ENCODE measurements at places on chromosomes 7 and 10.

- DNase-seq: no peak
Observed at GRCh38 chr7:304574-305409, 14.8 kb downstream of the FOXL3 start.

- no peak for DNase-seq
Observed at GRCh38 chr7:140541513-140542227, 62.4 kb upstream of the MKRN1 start.

- DNase-seq: no peak
Observed at GRCh38 chr7:6205971-6206660, 66.3 kb downstream of the CYTH3 start.

DNA sequence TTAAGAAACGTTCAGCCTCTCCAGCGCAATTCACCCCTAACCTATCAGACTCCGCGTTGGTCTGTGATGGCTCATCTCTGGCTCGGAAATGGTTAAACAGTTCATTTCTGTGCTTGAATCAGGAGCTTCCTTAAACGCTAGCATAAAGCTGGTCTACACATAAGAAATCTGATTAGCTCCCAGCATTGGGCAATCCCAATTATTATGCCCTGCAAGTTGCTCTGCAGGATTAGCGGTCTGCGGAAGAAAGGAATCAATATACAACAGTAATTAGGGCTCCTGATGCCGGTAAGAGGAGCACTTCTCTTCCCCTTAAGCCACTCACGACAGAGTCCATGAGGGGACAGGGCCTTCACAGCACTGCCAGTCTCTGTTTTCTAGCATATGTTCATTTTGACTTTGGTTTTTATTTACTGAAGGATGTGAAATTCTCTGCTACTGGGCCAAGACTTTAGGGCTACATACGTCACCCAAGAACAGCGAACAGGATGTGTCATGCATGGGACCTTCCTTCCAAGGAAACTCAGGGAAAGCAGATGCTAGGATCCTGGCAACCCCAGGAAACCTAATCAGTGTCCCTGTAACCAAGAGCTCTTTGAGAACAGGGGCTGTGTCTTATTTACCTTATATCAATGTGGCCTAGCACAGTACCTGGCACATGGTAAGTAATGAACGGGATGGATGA lies 324.4 kb downstream of the KCNMA1 start:
- no peak for DNase-seq

DNA sequence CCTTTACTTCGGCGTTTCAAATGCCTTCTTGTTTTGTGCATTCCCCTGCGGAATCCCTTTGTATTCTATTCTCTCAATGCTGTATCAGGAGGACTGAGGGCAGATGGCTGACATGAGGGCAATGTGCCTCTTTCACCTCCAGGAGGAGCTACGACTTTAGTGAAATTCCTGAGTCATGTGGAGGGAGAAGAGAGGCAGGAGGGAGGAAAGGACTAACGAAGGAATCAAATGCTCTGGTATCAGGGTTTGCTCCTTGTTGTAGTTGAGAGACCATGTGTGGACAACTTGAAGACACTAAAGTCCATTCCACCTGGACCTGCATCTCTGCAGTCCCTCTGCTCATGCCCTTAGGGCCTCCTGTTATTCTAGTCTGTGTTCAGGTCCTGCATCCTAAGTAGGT lies 40.2 kb upstream of the PRSS58 start:
- DNase-seq: no peak

- DNase-seq: no peak
Observed at GRCh38 chr10:72567889-72568640, 57.8 kb downstream of the MICU1 start.

DNA sequence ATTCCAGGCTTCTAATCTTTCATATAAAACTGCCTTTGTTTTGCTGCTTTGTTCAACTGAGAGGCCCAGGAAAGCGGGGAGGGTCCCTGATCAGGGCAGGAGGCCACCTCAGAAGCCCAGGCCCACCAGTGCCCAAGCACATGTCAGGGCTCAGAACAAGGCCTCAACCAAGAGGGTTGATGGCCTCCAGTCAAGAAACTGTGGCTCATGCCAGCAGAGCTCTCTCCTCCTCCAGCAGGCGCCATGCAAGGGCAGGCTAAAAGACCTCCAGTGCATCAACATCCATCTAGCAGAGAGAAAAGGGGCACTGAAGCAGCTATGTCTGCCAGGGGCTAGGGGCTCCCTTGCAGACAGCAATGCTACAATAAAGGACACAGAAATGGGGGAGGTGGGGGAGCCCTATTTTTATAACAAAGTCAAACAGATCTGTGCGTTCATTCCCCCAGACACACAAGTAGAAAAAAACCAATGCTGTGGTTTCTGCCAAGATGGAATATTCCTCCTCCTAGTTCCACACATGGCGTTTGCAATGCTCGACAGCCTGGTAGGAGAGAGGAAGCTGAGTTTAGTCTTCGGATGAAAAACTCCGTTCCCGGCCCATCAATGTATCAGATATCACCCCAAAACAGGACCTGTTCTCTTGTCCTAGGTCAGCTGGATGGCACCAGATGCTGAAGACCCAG lies 34.0 kb downstream of the PSAP start:
- no peak for DNase-seq

GRCh38 chr10:114504769-114505579 lies 100.7 kb upstream of the AFAP1L2 start:
- DNase-seq: no peak

- no peak for DNase-seq
Observed at GRCh38 chr10:122277526-122278136, 6.5 kb downstream of the BTBD16 start.

DNA sequence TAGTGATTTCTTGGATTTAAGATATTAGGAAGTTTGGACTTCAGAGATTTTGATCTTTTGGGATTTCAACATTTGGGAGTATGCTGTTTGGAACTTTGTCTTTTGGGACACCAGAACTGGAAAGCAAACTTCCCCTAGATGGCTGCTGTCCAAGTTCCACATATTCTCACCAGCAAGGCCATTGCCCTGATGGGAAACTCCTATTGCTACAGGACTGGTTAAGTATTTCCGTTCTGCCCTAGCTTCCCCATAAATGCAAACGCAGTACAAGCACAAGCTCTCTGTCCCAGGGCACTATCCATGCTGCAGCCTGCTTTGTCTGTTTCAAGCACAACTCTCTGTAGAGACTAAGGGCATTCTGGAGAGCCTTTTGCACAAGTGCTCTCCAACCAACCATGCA lies 79.3 kb upstream of the SLC25A13 start:
- DNase-seq: no peak

DNA sequence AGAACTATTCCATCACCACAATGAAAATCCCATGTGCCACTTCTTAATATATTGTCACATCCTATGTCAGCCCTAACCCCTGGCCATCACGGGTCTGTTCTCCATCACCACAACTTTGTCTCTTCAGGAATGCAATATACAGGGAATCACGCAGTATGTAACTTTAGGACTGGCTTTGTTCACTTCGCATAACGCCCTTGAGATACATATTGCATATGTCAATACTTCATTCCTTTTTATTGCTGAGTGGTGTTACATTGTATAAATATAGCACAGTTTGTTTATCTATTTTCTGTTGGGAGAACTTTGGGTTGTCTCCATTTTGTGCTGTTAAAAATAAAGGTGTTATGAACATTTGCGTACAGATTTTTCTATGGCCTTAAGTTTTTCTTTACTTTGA lies 195.4 kb upstream of the ZMIZ1 start:
- DNase-seq: no peak

Measured in stimulated activated CD4-positive, alpha-beta T cell treated with anti-CD3 and anti-CD28 coated beads, Interleukin-2, amount 100 ng/mL, for 48 hours (primary cell).